ENCODE measurements at places on chromosomes 5 and 9.

GRCh38 chr5:9363449-9363848 is 182.4 kb downstream of the SEMA5A start:
- DNase-seq = no peak

DNA sequence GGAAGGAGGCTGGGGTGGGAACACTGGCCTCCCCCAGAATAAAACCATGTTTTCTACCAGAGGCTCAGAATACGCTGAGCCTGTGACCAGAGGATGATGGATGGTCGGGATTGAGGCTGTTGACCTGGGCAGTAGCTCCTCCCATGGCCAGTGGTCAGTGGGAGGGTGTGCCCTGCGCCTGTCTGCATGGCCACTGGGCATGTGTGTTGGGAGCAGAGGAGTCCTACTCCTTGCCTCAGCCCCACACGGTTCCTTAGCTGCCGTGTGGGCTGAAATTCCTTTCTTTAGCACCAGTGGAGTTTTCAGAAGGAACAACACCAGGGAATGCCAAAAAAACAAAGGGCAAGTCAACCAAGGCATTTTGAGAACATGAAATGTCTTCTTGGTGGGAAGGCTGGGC is 8.5 kb upstream of the RMND5B start:
- no peak for DNase-seq

- no peak for DNase-seq
Observed at GRCh38 chr9:108245901-108246300, 609.9 kb downstream of the ACTL7B start.

DNA sequence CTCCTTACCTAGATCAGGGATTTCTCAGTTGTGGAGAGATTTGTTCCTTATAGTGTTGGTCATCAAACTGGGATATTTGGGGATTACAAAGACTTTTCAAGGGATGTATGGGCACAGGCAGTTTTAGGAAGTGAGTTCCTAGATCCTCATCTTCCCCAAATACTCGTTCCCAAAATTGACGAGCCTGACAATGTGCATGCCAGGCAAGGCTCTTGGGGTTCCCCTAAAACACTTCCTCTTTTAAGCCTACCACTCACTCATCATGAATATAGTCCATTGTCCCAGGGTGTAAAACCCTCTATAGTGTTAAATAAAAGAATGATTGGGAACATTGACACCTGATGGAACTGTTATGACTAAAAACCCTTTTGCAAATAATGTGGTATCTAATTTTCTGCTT is 26.4 kb downstream of the PDCD1LG2 start:
- DNase-seq = no peak

GRCh38 chr5:57339521-57339920 is 143.1 kb downstream of the ACTBL2 start:
- DNase-seq = no peak

All from SW 1271 (cell line).